D341Med (cell line): ENCODE measurements at places on chromosomes 13 and 19.
A peak's percentile ranks its signal among the peaks of the same experiment; 100 is the strongest.

- DNase-seq, result no peak
These were observed 6.4 kb downstream of the ANGPTL4 start for GRCh38 chr19:8370176-8371010.

DNA sequence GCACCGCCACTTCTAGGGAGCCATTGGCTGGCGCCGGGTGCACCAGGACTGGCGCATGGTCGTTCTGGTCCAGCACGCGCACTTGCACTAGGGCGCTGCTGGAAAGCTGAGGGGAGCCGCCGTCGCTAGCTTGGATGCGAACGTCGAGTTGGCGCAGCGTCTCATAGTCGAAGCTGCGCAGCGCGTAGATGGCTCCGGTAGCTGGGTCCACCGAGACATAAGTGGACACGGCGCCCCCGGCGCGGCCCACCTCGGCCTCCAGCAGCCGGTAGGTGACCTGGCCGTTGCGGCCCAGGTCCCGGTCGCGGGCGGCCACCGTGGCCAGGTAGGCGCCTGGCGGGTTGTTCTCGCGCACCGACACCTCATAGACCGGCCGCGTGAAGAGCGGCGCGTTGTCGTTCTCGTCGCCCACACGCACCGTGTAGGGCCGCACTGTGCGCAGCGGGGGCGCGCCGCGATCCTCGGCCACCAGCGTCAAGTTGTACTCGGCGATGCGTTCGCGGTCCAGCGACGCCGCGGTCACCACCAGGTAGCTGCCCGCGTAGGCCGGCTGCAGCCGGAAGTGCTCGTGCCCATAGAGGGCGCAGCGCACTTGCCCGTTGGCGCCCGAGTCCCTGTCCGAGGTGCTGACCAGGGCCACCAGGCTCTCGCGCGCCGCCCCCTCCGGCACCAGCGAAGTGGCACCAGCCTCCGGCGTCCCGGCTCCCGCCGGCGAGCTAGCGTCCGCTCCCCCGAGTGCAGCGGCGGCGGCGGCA lies 1.7 kb downstream of the PCDH8 start:
- DNase-seq, result peak; percentile 51

- DNase-seq, result no peak
These were observed 809 bp upstream of the B9D2 start for GRCh38 chr19:41364524-41365391.

DNA sequence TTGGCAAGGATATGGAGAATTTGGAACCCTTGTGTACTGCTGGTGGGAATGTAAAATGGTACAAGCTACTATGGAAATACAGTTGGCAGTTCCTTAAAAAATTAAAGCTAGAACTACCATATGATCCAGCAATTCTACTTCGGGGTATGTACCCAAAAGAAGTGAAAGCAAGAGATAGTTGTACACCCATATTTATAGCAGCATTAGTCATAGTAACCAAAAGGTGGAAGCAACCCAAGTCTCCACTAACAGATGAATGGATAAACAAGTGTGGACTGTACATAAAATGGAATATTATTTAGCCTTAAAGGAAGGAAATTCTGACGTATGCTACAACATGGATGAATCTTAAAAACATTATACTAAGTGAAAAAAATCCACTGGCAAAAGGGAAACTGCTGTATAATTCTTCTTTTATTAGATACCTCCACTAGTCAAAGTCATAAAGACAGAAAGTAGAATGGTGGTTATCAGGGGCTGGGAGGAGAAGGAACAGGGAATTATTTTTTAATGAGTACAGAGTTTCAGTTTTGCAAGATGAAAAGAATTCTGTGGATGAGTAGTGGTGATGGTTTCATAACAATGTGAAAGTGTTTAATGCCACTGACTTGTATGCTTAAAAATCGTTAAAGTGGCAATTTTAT lies 141.6 kb downstream of the RXFP2 start:
- no peak for DNase-seq

GRCh38 chr19:37981785-37982475 lies 74.9 kb downstream of the SIPA1L3 start:
- no peak for DNase-seq

- DNase-seq, result peak; percentile 13
These were observed 4.2 kb downstream of the ADGRE5 start for GRCh38 chr19:14385492-14385891.

- no peak for DNase-seq
These were observed 16.1 kb downstream of the ZNF317 start for GRCh38 chr19:9156304-9156703.

DNA sequence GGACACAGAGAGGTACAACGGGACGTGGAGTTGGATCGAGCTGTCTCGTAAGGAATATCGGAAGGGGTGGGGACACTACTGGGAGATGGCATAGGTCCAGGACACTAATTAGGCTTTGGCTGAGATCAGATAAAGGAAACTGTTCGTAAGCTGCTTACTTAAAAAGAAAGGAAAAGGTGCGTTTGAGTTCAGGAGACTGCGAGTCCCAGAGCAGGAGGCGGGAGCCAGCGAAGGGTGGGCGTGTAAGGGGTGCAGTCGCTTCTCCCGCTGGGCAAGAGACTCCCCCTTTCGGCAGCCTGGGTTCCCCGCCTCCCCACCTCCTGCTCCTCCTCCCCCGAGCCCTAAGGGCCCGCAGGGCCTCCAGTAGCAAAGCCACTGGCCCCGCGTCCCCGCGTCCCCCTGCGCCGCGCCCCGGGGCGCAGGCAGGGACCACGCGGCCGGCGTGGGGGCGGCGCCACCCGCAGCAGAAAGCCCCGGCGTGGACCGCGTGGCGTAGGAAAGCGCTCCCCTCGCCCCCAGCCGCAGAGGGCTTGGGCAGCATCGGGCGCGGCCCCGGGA lies 547 bp downstream of the ABCC4 start:
- peak; percentile 82 for DNase-seq

GRCh38 chr13:43267916-43268315 lies 244.5 kb downstream of the DNAJC15 start:
- no peak for DNase-seq

- no peak for DNase-seq
These were observed 24.5 kb upstream of the CXCL17 start for GRCh38 chr19:42467183-42467760.

DNA sequence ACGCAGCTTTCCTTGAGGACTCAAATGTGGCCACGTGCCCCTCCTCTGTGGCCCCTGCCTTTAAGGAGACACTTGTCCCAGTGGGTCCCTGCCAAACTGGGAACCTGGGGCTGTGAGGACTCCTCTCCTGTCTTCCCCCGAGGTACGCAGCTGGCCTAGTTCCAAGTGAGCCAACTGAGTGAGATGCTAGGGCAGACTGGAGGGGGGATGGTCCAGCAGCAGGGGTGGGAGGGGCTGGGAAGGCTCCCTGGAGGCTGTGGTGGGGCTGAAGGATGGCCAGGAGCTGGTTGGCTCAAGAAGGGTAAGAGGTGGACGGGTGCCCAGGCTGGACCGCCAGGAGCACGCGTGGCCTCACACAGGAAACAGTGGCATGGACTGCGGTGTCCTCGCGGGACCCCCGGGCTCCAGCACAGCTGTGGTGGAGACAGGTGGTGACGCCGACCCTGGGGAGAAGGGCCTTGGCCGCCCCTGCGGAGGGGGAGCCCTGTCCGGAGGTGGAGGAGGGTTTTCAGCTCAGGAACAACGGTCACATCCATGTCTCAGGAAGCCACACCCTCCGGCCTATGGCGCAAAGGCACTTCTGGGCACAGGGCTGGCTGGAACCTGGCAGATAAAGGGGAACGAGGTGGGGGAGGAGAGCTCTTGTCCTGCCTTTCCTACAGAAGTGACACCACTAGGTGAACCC lies 45.8 kb downstream of the MLLT1 start:
- DNase-seq, result peak; percentile 69

- DNase-seq, result no peak
These were observed 440.9 kb downstream of the TSHZ3 start for GRCh38 chr19:30908262-30908771.

- no peak for DNase-seq
These were observed 23.1 kb upstream of the TNFSF14 start for GRCh38 chr19:6693056-6693471.

- no peak for DNase-seq
These were observed 6.7 kb downstream of the ZNF565 start for GRCh38 chr19:36207605-36208252.

DNA sequence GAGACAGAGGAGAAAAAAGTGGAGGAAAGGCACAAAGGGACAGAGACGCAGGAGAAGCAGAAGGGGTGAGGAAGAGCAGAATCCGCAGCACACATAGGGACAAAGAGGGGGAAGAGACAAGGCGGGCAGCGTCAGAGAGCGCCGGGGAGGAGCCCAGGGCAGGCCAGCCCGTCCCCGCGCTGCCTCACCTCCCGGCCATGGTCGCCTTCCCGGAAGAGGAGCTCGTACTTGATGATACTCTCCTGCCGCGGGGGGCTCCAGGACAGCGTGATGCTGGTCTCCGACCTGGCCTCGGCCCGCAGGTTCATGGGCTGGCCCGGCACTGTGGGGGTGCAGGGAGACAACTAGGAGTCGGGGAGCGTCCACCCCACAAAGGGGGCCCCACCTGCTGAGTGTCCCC lies 100.6 kb downstream of the PTPRS start:
- no peak for DNase-seq

DNA sequence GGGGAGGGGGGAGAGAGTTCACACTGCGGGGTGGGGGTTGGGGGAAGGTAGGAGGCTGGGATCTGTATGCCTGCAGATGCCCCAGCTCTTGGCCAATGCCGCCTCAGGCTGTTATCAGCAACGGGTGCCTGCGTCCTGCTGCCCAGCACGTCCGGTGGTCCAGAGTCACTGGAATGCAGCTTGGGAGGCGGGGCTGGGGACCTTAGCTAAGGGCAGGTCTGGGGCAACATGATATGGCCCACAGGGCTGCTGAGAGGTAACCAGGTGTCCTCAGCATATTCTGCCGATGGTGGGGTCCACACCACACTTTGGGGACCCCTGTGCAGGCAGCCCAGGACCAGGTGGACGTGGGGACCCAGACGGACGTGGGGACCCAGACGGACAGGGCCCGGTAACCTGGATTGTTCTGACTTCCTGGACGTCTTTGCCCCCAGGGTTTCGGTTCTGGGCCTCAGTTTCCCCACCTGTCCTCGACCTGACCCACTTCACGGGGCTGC lies 668 bp upstream of the ARHGAP45 start:
- DNase-seq, result no peak

DNA sequence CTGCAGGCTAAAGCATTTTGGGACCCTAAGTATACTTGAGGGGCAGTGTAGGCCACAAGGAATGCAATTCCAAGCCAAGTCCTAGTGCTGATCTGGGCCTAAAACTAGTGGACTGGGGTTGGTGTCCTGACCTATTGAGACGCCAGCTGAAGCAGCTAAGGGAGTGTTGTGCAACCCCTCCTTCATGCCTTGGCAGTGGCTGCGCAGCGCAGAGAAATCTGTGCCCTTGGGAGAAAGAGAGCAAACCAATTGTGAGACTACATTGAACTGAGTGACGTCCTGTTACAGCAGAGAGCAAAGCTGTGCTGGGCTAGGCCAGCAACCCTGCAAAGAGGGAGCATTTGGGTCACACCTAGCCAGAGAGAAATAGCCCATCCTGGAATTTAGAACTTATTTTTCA lies 2715.0 kb upstream of the PCDH20 start:
- no peak for DNase-seq

GRCh38 chr13:23183292-23183691 lies 2.5 kb downstream of the SGCG start:
- DNase-seq, result no peak
